ENCODE measurements at places on chromosomes 6 and 20.

GRCh38 chr6:70231311-70231710 lies 71.6 kb downstream of the COL9A1 start:
- DNase-seq = no peak

- DNase-seq = no peak
These were observed 104.8 kb upstream of the SIRPA start for GRCh38 chr20:1790386-1790785.

DNA sequence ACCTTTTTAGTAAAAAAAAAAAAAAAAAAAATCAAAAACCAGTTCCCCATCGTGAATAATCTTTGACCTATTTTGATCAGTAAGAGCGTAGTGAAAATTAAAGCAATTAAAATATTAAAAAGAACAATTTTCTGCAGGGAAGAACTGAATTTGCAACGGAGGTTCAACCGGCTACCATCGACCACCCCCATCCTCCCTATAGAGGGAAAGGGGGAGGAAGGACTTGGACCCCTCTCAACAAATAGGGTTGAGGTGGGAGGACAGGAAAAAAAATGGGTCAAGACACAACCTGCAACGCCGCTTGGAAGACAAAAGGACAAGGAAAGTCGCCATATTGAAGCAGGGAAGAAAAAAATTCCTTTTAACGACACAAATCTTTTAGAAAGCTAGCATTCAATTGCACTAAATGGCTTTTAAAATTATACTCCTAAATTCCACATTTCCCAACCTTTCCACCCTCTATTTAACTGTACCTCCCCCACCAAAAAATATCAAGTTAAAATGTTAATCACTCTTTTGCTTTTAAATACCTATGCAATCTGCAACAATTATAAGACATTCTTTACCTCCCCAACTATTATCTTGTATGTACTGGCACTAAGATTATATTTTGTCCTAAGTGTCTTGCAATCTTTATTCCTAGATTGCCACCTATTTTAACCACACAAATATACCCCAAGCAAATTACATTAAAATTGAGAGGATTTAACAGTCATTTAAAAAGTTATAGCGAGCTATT lies 1.7 kb downstream of the PPP1R10 start:
- no peak for DNase-seq

DNA sequence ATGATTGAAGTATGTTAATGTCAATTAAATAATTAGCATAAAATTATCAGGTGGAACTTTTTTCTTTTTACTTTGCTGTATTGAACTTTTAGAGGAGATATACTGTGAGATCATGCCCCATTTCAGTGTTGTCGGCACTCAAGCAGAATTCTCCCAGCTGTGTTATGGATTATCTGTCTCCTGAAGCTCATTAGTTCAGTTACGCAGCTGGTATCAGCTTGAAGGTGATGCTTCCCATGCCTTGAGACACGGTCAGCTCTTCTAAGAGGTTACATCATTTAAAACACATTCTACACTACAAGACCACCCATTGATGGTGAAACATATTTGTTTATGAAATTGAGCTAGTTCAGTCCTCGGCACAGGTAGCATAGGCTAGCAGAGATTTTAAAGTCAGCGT lies 68.9 kb upstream of the PHACTR2 start:
- DNase-seq = no peak

GRCh38 chr20:64148581-64148980 lies 15.7 kb upstream of the MYT1 start:
- DNase-seq = no peak

- DNase-seq = no peak
These were observed 62.0 kb upstream of the TENT5A start for GRCh38 chr6:81814370-81815076.

- no peak for DNase-seq
These were observed 301 bp downstream of the PPP1R3D start for GRCh38 chr20:59939879-59940128.

DNA sequence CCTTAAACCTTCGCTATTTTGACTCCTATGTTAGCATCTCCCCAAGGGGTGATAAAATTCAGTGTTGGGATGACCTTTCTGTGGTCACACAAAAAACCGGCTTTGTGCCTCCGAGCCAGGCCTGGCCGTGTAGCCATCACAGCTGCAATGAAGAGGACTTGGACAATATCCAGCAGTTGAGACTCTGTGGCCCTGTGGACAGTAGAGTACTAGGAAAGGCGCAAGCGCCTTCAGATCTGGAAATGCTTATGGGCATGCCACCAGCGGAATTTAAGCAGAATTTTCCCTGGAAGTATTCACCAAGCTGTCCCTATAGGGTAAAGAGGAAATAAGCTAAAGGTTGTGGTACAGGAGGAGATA lies 63.3 kb upstream of the SLC2A12 start:
- DNase-seq = no peak

GRCh38 chr20:2164966-2165365 lies 63.3 kb downstream of the STK35 start:
- no peak for DNase-seq

- DNase-seq = no peak
These were observed 28.3 kb upstream of the IRF4 start for GRCh38 chr6:363291-363690.

DNA sequence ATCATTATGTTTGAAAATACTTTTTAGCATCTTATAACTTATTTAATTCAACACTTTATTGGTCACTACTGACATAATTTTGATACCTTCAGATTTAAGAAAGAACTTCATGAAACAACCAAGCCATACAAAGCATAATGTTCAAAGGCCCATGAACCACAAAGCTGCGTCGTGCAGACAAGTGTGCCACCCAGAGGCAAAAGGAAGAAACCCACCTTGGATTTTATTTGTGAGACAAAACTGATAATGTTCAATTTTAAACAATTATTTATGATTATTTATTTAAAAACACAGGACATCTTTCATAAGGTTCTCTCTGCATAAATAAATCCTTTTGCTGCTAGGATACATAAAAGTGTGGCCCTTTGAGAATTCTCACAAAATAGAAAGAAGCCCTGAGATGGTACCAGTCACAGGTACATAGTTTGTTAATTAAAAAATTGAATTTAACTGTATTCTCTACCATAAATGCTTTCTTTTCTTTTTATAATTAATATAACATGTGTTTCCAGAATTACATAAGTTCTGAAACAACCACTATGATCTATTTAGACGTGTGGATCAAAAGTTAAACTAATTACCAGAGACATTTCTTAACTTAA lies 143.7 kb downstream of the RALGAPA2 start:
- no peak for DNase-seq

- no peak for DNase-seq
These were observed 126.0 kb downstream of the RNASET2 start for GRCh38 chr6:166830185-166830890.

DNA sequence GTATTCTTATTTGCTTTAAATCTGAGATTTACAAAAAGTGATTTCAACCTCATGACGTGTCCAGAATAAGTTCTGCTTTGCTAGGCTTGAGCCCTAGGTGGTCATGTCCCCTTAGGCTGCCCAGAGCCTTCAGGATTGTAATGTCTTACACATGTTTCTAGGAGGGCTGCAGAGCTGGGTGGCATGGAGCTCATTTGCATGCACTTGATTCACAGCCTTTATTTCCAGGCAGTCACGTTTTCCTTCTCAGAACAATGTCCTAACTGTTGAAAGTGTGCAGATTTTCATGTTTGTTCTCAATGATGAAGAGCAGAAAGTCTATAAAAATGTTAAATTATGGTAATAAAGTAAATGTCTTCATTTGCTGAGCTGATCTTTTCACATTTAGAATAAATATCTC lies 448.6 kb upstream of the SOX4 start:
- no peak for DNase-seq

DNA sequence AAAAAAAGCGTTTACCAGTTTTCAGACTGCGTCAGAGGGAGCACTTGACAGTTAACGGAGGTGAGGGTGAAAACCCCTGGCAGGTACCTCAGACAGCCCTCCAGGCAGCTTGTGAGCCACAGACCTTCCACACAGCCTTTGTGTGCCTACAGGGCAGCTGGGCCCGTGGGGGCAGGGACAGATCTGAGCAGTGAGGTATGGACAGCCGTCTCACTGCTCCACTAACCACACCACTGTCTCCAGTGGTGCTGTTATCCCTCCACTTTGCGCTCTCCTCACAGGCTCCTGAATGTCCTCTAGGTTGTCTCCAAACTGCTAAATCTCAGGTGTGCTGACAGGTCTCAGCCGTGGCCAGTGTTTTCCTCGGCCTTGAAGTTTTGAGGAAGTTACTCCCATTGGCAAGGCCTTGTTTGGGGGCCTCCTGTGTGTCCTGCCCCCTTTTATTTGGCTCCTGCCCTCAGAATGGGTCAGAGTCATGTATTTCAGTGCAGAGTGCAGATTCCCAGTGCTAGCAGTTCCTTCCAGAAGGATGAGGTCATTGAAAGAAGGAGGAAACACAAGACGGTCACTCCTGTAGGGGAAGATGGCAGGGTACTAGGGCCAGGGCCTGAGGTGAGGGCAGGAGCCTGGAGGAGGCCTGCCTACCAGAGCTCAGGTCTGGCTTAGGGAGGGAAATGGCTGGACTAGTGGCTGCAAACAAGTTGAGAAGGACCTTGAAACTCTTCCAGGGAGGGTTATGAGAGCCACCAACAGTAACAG lies 11.8 kb downstream of the GFRA4 start:
- DNase-seq = no peak

- DNase-seq = no peak
These were observed 39.2 kb upstream of the PIM1 start for GRCh38 chr6:37130704-37131103.

DNA sequence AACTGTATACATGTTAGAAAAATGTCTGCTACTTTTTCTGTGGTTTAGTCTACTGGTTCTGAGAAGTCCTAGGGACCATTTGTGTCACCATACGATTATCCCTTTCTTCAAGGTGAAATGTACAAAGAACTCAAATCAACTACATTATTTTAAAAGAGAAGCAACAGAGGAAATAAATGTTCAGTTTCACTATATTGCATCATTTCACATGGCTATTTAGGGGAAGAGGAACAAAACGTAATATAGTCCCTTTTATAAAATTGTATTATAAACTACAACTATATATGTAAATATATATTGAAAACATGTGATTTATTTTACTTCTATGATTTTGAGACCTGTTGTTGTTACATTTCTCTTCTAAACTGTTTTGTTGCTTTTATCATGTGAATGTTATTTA lies 1308.0 kb downstream of the EPHA7 start:
- no peak for DNase-seq

DNA sequence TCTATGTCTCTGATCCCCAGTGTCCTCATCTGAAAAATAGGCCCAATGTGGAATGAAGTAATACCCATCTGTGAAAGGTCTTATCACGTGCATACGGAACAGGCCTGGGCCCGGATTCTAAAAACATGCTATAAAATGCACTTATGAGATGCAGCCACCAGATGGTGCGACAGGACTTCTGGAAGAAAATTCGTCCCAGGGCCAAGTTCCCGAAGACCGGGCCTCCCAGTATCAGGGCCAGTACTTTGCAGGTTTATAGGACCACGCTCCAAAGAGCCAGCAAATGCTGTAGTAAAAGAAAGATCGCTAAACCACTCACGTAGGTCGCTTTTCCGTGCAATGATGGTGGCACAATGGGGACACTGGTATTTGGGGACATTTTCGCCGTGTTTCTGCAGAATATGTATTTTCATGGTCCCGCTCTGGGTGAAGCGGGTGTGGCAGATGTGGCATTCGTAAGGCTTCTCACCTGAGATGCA lies 10.6 kb downstream of the CTCFL start:
- DNase-seq = no peak

DNA sequence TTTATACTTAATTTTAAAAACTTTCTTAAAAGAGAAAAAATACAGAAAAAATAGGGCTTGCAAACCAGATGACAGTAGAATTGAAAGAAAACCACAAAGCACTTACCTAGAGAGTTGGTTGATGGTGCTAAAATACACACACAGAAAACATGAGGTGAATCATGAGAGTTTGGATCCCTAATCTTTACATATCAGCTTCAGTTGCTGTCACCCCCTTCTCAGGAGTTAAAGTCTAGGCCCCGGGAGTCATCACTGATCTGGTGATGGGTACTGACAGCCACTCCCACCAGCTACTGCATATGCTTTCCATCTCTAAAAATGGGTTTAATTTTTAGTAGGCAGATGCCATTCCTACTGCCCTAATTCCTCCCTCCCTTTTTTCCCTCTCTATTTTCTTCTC lies 16.7 kb downstream of the TSBP1 start:
- no peak for DNase-seq

GRCh38 chr6:124674042-124674441 lies 288.2 kb upstream of the RNF217 start:
- no peak for DNase-seq

GRCh38 chr6:11974089-11974488 lies 38.0 kb upstream of the HIVEP1 start:
- DNase-seq = no peak

DNA sequence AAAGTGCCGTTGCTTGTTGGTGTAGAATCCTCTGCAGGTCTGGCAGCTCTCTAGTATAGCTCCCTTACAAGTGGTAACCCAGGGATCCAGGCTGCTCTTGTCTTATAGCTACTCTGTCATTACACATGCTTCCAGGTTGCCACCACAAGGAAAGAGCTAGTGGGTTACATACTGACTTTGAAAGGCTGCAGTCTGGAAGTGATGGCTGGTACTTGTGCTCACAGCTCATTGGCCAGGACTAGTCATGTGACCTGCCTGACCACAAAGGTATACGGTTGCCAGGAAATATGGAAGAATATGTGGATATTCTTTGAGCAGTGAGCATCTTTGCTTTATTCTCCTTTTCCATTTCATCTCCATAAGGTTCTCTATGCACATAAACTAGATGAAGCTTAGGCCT lies 46.0 kb downstream of the RREB1 start:
- no peak for DNase-seq

DNA sequence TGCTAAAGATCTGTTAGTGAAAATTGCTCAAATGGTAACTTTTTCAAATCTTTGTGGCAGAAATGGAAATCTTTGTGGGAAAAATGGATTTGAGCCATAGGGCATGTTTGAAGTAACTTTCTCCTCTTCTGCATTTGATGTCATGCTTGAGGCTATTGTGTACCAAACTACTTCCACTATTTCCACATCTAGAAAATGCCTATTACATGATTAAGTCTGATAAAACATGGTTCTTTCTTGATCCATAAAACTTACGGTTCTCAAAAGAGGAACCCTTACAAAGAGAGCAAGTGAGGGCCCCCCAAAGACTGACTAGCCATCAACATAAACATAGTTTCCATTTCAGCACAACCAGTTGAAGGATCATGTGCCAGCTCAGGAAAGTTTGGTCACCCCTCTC lies 150.6 kb downstream of the NFATC2 start:
- DNase-seq = no peak

DNA sequence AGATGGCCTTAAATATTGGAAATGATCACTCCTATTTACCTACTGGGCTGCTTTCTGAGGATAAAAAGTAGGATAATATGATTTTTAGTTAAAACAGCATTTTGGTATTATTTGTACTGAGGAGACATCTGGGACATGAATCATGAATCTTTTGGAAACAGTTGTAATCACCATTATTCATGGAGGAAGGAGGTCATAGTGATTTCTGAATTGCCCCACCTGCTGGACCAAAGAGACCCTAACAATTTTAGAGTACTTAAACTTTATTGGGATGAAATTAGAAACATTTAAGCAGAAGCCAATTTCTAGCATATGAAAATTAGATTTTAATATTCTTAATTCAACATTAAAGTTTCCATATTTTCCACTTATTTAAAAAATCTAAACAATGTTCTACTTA lies 108.4 kb upstream of the SIM1 start:
- no peak for DNase-seq
